ENCODE measurements at places on chromosomes 2 and 18. TPM values are rescaled to one million over a fixed set of nuclear protein-coding genes. Genes with fewer than 3 reads are reported as not detected.

GRCh38 chr2:99794414-99794813 lies 304.6 kb upstream of the REV1 start:
- DNase-seq, result no peak

- no peak for DNase-seq
Measured at GRCh38 chr2:467892-468647, 180.2 kb upstream of the ALKAL2 start.

FOXD4L1 gene
- not detected for total RNA-seq

FRZB gene
- 2.4 TPM for total RNA-seq

- DNase-seq, result no peak
Measured at GRCh38 chr18:73636355-73636754, 511.3 kb downstream of the FBXO15 start.

DNA sequence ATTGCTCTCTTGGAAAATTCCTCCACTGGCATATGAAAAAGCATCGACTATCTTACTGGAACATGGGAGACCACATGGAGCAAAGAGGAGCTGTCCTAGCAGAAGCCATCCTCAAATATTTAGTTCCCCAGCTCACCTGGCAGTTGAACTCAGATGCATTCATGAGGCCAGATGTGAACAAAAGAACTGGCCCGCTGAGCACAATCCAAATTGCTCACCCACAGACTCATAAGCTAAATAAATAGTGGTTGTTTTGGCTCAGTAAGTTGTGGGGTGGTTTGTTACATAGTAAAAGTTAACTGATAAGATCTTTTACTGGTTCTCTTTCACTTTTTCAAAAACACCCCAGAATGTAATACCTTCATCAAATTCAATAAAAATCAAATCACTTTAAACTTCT lies 108.6 kb upstream of the CWC22 start:
- DNase-seq, result no peak

TMEM182 gene
- 75.4 TPM for total RNA-seq

DNA sequence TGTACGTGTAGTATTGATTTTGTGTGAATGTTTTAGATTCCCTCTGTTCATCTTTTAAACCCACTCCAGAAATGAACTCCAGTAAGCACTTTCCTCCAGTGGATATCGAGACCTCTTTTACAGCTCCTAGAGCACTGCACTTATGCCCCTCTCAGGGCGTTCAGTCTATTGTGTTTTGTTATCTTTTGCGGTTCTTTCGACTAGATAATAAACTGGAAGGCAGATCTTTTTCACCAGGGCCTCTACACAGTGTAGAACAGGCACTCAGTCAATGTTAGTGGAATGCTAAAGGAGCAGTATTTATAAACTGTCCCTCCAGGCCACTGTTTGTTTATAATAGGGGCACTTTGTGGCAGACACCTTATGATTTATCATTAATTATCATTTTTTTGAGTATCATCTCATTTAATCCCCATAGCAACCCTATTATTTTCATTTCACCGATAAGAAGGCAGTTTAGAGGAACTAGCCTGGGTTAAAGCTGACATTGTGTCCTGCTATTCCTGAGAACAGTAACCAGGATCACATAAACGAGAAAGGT lies 742 bp upstream of the SOS1 start:
- DNase-seq, result no peak

DNA sequence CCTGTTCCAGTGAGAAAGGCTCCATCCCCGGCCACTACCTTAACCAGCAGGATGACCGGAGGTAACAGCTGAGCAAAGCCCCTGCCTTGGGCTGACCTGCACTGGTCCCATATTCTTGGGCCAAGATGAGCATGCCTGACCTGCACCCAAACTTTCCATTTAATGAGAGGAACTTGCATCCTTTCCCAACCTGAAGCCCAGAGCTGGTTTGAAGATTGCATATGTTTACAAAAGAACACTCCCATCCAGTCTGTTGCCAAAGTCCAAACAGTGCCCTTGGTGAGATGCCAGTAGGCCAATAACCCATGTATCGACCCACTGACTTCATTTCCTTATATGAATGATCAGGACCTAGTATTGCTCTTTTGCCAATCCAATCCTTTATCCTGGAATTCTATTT lies 5.5 kb upstream of the NPAS2 start:
- no peak for DNase-seq

AQP12A gene
- total RNA-seq, result not detected

GRCh38 chr2:126704434-126705160 lies 48.6 kb downstream of the GYPC start:
- DNase-seq, result no peak

ZNF516 gene
- total RNA-seq, result 14.0 TPM

DNA sequence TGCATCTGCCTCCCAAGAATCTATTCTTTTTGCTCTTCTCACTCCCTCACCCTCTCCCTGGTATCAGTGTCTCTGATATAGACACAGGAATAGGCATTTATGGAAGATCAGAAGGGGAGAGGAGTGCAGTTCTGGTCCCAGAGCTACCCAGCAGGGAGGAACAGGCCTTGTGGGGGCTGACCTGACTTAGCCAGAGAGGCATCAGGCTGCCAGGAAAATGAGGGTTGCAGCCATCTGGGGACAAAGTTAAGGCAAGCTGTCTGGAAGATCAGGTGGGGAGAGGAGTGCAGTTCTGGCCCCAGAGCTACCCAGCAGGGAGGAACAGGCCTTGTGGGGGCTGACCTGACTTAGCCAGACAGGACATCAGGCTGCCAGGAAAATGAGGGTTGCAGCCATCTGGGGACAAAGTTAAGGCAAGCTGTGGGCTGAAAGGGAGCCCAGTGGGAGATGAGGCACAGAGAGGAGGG lies 69.9 kb upstream of the HK2 start:
- no peak for DNase-seq

NETO1 gene
- total RNA-seq, result 1.5 TPM

DNAJC10 gene
- total RNA-seq, result 26.1 TPM

DNA sequence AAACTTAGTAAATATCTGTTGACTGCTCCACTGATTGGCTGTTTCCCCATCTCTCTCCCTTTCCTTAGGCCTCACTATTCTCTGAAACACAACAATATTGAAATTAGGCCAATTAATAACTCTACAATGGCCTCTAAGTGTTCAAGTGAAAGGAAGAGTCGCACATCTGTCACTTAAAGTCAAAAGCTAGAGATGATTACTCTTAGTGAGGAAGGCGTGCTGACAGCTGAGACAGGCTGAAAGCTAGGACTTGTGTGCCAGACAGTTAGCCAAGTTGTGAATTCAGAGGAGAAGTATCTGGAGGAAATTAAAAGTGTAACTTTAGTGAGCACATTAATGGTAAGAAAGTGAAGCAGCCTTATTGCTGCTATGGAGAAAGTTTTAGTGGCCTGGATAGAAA lies 48.4 kb downstream of the PLEK start:
- no peak for DNase-seq

- DNase-seq, result no peak
Measured at GRCh38 chr2:45452866-45453265, 158.2 kb downstream of the SRBD1 start.

GRCh38 chr2:107932979-107933378 lies 53.3 kb upstream of the SLC5A7 start:
- no peak for DNase-seq

GRCh38 chr2:142415461-142415860 lies 284.6 kb upstream of the LRP1B start:
- no peak for DNase-seq

DNA sequence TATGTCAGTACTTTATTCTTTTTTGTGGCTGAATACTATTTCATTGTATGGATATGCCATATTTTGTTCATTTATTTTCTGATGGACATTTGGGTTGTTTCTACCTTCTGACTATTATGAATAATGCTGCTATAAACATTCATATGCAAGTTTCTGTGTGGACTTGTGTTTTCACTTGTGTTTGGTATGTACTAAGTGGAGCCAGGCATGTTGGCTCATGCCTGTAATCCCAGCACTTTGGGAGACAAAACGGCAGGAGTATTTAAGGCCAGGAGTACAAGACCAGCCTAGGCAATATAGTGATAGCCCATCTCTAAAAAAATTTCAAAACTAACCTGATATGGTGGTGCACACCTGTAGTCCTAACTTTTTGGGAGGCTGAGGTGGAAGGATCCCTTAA lies 23.3 kb downstream of the MARCHF7 start:
- no peak for DNase-seq

DNA sequence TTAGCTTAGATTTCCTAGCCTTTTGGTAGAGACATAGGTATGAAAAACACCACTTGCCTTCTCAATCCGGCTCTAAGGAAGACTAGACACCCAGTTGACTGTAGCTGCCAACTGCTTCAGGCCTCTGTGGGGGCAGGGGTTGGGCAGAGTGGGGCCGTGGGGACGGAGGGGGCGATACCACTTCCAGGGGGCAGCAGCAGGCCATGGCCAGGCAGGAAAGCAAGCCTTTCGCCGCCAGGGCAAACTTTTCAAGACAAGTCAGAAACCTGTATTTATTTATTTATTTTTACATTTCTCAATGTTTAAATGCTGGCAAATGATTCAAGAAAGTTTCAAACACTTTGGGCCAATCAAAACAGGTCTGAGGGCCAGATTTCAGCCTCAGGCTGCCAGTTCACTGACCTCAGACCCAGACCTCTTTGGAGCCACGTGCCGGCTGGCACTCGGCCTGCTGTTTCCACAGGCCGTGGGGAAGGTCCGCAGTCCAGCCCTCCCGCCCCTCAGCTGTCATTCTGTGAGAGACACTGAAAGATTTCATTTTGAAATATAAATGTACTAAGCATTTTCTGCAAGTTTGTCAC lies 63.8 kb downstream of the MEX3C start:
- no peak for DNase-seq

DNA sequence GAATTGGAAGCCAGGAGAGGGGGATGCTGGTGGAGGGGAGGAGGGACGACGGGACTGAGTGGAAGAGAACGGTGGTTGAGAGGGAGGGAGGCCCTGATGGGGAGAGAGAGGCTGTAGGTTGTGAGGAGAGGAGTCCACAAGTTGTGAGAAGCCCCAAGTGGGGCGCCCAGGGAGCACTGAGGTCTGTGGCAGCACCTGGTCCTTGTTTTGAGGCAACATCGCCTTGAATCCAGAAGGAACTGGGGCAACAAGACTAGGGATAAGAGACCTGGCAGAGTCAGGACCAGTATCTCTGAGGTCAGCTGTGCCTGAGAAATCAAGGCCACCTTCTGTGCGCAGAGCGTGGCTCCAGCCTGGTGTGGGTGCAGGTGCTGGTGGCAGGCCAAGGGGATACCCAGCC lies 1.1 kb downstream of the PRR30 start:
- DNase-seq, result no peak

- DNase-seq, result no peak
Measured at GRCh38 chr18:11948852-11949523, 32.3 kb upstream of the IMPA2 start.

DNA sequence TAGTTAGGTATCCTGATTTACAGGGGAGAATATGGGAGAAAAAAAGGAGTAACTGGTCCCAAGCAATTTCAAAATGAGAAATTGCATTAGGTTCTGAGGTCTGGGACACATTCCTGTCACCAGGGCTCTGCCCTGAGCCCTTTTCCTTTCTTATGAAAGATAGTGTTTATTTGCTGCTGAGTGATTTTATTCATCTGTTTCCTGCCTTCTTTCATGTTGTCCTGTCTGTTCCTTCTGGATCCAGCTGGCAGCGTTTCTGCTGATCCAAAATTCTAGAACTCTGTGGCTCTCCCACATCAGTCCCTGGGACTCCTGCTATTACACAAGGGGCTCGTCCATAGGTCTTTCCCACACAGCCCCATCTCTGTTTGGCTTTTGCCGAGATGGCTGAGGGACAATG lies 519.1 kb upstream of the SALL3 start:
- DNase-seq, result no peak

DNA sequence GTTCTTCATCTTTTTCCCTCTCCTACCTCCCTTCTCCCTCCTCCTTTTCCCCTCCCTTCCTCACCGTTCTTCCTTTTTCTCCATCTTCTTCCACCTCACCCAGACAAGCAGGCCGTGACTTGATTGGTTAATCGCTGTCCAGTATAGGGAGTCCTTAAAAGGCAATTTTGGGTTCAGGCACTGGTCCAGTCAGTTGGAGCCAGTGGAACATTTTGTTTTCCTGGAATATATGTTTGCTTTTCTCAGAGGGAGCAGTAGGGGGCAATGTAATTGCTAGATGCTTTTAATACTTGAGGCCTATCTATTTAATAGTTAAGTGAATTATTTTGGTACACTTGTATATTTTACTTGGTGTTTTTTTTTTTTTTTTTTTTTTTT lies 15.0 kb downstream of the ELAC1 start:
- no peak for DNase-seq

DNA sequence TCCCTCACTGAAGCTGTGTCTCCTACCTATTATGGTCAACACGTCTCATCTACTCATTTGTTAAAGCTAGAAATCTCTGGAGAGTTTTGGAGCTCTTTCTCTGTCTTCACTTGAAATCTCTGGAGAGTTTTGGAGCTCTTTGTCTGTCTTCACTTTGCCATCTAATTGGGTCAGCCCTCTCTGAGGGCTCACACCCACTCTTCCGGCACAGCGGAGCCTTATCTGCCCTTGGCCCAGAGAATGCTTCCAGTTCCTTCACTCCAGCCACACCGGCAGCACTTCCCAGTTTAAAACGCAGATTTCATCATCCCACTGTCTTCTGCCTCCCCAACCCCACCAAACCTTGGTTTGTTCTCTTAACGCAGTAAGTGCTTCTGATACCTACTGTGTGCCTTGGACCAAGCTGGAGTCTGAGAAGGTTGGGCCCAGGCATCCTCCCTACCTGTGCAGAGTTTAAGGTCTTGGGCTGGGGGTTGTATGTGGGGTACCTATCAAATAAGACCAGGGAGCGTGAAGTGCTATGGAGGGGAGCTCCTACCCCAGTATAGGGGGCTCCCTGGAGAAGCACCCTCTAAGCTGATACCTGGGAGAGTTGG lies 5.0 kb downstream of the HPCAL1 start:
- DNase-seq, result no peak

RAB17 gene
- 4.5 TPM for total RNA-seq

- DNase-seq, result peak; percentile 32
Measured at GRCh38 chr2:109720380-109721106, 73.6 kb upstream of the RGPD5 start.

GRCh38 chr2:174492963-174493431 lies 6.2 kb upstream of the GPR155 start:
- no peak for DNase-seq

DNA sequence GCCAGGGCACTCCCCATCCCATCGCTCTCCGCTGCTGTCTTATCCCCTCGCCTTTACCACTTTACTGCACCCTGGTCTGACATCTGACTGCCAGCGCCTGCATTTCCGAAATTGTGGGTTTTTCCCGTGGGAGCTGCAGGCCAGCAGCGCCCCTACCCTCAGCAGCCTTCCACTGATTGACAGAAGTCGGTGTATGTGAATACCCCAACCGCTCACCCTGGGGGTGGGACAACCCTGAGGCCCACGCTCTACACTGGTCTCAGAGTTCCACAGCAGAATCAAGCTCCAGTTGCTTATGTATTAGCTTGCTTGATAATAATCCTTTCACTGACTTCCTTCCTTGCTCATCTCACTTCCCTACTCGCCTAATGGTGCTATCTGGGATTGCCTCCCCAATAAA lies 62.0 kb downstream of the POLE4 start:
- DNase-seq, result no peak

Measured in right atrium auricular region (tissue), 2 donors.